ENCODE measurements at places on chromosomes 4 and X.

DNA sequence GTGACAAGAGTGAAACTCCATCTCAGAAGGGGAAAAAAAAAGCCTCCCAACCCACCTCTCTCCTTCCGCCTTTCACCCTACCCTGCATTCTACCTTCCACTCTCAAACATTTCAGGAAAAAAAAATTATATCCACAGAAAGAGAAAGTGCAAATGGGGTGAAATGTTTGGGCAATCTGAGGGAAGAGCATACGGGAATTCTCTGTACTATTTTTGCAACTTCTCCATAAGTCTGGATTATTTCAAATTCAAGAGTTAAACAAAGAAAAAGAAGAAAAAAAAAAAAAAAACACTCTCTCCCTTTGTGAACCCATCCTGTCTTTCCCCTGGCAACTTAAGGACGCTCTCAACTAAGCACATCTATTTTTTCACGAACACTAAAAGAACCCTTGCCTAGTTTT lies 41.3 kb downstream of the AFAP1 start:
- DNase-seq, result no peak

- no peak for DNase-seq
These were observed 269.3 kb upstream of the AGTR2 start for GRCh38 chrX:115901241-115901640.

- no peak for DNase-seq
These were observed 139.2 kb downstream of the TMEM164 start for GRCh38 chrX:110142096-110142495.

GRCh38 chr4:133921280-133922195 lies 280.1 kb downstream of the PABPC4L start:
- no peak for DNase-seq

- DNase-seq, result no peak
These were observed 57.4 kb downstream of the CCSER1 start for GRCh38 chr4:90184560-90184959.

- DNase-seq, result no peak
These were observed 328.6 kb upstream of the NR3C2 start for GRCh38 chr4:148770848-148771247.

- no peak for DNase-seq
These were observed 58.4 kb upstream of the COX18 start for GRCh38 chr4:73127839-73128453.

- DNase-seq, result no peak
These were observed 36.3 kb upstream of the TBC1D14 start for GRCh38 chr4:6873291-6873690.

DNA sequence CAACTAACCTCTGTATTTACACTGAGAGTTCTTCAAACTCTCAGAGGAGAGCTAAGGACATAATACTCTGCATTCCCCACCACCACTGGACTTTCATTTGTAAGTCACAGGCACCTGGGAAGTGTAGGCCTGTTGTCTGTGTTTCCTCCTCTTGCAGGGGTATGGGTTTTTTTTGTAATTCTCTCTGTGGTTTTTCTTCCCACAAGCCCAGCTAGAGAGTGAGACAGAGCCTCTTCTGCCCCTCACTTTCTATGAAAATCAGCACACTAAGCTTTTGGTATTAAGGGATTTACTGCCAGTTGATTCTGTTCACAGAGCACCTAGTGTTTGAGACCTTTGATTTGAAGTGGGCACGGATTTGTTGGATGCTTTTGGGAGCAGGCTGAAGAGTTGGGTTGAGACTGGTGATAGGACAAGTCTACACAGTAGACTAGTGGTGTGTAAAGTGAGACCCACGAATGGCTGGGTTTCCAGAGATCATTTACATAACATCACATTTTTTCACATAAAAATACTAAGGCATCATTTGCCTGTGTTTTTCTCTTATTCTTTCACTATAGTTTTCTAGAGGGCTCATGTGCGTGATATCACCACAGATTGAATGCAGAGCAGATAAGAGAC lies 28.9 kb upstream of the WDR17 start:
- DNase-seq, result no peak

GRCh38 chr4:94285666-94286065 lies 57.0 kb downstream of the HPGDS start:
- DNase-seq, result no peak

DNA sequence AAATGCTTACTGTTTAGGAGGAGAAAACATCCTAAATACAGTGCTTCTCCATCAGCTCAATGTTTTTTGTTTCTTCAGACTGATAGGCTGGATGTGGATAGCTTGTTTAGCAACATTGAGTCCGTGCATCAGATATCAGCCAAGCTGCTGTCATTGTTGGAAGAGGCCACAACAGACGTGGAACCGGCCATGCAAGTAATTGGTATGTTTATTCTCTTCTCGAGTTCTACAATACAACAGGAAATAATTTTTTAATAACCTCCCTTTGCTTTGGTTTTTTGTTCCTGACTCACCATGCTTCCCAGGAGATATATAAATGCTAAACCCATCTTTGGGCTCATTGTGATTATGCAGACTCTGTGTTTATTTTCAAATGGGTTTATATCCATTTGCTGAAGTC lies 60.9 kb downstream of the ARHGEF38 start:
- no peak for DNase-seq

GRCh38 chr4:24578364-24578763 lies 6.0 kb downstream of the DHX15 start:
- DNase-seq, result no peak

DNA sequence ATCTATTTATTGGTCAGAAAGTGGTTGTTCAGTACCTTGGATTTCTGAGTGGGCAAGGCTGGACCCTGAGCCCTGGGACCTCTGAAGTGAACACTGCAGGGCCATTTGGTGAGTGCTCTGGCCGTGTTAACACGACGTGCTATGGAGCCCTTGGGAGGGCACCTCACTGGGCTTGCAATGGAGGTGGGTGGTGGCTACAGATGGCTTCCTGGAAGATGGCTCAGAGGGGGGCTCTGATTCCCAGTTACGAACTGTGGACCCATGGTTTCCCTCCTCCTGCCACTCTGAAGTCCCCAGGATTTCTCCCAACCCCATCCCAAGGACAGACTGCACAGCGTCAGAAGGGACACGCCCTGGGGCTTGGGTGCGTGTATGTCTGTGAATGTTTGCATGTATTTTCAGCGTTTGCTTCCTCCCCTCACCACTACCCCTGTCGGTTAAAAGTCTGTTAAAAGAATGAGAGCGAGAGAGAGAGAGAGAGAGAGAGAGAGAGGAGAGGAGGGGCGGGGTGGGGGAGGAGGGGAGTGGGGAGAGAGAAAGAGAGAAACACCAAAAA lies 3.7 kb upstream of the RHOH start:
- DNase-seq, result no peak

GRCh38 chr4:3767570-3768288 lies 1.5 kb downstream of the ADRA2C start:
- DNase-seq, result no peak

GRCh38 chr4:39367166-39367565 lies 1.0 kb upstream of the RFC1 start:
- DNase-seq, result peak; percentile 52

DNA sequence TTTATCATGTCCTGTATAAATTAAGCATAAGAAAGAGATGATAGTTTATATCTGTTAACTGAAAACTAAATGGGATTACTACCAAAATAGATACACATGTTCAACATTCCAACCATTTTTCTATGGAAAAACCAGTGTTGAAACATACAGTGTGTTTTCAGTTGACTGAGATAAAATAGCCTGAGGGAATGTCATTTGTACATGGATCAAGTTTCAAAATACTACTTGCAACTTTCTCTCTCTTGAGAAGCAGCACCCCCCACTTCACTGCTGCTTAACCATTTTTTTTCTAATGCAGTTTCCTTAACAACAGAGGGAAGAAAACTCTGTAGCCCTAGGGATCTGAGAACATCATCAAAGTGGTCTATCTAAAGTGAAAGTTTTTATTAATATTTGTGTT lies 70.8 kb downstream of the NPNT start:
- no peak for DNase-seq

- no peak for DNase-seq
These were observed 268.6 kb upstream of the SLIT2 start for GRCh38 chr4:19983072-19983471.

- DNase-seq, result no peak
These were observed 2.1 kb downstream of the SHISA3 start for GRCh38 chr4:42399393-42399792.

DNA sequence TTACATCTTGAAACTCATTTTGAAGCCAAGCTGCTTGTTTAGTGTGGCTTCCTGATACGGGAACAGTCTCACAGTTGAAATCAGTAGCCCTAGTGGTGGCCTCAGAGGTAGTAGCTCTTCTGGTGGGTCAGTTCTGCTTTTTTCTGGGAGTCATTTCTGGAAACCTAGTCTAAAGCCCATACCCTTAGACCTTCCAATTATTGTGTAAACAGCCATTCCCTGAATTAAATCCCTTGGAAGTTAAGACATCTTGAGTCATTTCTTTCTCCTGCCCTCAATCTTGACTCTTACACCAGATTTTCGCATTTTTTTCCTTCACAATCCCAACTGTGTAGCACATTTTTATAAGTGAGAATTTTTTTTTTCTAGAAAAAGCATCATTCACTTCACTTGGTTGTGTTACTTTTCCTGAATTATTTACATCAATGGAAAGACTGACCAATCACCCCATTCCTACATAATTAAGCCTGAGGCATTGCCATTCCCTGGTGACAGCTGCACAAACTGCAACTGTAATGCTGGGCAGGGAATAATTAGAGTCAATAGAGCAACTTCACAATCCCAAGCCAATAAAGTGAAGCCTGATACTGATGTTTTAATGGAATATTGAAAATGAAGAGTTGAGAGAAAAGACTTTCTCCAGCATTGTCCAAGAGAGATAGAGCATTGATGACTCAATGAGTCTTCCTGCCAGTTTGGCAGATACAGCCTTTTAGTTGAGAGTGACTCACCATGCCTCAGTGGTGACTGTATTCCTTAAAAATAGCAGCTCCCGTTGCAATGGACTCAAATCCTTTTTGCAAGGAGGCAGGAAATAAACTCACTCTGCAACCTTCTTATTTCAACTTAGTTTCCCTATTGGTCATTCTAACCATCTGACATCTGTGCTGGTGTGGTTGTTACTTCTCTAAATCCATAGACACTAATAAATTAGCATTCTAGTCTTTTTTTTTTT lies 13.0 kb upstream of the SEPSECS start:
- DNase-seq, result no peak

GRCh38 chrX:84170931-84171330 lies 17.1 kb downstream of the RPS6KA6 start:
- no peak for DNase-seq

- DNase-seq, result no peak
These were observed 73.2 kb downstream of the RASL11B start for GRCh38 chr4:52935317-52935716.

GRCh38 chr4:7343081-7343655 lies 91.6 kb downstream of the PSAPL1 start:
- no peak for DNase-seq

DNA sequence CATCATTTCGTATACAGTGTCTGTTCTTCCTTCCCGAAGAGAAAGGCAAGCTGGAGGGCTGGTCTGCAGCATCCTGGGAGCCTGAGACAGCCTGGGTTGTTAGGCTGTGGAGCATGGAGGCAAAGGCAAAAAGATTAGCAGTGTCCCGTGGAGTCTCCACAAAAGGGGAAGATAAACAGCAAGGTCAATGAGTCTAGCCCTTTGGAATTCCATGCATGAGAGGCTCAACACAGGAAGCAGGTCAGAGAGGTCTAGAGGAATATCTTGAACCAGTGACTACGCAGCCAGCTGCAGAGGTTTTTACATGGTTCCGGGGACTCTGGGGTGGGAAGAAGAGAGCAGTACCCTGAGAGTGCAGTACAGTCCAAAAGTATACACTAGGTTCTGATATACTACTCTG lies 12.2 kb upstream of the MCF2 start:
- no peak for DNase-seq

GRCh38 chr4:17623451-17624001 lies 9.1 kb downstream of the MED28 start:
- no peak for DNase-seq

GRCh38 chrX:23888887-23889501 lies 18.7 kb downstream of the APOO start:
- DNase-seq, result no peak

- no peak for DNase-seq
These were observed 29.0 kb downstream of the WDFY3 start for GRCh38 chr4:84937381-84937977.

DNA sequence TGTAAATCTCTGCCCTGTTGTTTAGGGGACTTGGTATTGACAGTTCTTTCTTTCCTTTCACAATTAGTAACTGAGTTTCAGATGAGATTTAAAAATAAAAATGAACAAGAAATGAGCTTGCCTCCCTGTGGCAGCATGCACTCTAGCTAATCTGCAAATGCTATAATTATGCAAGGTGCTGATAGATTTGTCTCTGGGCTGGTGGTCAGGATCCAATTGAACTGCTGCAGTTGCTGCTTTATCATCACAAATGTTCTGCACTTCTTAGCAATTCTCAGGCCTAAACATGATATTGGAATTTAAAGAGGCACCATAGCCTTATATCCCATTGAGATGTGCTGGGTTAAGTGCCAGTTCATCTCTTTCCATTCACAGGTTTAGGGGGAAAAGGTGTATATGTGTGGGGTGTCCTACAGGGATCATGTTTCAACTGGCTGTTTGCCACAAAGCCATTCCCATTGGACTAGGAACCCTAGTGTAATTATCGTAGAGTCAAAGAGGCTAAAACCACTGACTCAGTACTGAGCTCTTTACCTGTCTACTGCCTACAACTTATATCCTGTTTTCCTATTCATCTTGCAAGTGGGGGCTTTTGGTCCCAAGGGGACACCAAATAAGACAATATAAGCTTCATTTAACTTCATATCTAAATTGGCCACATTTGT lies 260.3 kb upstream of the TEX13A start:
- no peak for DNase-seq

DNA sequence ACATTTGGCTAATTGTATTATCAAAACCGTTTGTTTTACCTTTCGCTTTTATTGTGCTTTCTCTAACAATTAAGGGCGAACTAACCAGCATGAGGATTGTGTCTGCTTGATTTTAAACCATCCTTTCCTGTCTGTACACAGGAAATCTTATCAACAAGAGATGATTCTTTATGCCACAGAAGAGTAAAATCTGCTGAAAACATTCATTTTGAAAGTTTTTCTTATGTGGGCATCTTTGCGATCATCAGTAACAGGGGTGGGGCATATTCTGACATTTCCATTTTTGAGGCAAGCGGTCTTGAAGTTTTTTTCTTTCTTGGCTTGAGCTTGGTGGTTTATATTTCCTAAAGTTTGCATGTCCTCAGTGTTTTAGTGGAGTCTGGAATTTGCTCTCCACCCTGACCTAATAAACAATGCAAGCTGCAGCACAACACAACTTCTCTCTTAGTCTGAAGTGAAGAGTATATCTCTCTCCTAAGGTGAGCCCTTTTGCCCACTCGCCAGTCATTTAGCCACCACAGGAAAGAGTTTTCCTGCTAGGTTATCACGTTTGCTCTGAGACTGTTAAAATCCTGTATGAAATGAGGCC lies 26.6 kb downstream of the NFKB1 start:
- DNase-seq, result no peak

- DNase-seq, result no peak
These were observed 568 bp upstream of the CASP6 start for GRCh38 chr4:109703664-109704361.

GRCh38 chrX:39020051-39020669 lies 218.9 kb downstream of the MID1IP1 start:
- DNase-seq, result no peak

All from left lobe of liver (tissue), 2 donors.